ENCODE measurements at places on chromosomes 5 and 9.
A peak's percentile ranks its signal among the peaks of the same experiment; 100 is the strongest.

- no peak for DNase-seq
Observed at GRCh38 chr5:77437194-77437593, 54.9 kb downstream of the WDR41 start.

DNA sequence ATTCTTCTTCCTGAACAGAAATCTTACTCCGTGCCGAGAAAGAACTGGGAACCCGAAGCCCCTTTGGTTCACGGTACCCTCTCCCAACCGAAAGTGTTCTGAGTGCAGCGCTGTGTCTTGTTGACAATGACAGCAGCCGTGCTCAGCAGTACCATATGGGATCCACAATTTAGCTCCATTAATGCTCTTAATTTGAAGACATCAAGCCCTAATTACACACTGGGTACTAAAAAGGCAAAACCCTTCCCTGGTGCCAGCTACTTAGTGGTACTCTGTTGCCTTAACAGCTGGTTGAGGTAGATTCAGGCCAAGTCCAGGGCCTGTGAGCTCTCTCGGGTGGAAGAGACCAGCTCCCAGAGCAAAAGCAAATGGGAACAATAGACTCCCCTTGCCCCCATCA is 24.5 kb downstream of the DDX31 start:
- no peak for DNase-seq

DNA sequence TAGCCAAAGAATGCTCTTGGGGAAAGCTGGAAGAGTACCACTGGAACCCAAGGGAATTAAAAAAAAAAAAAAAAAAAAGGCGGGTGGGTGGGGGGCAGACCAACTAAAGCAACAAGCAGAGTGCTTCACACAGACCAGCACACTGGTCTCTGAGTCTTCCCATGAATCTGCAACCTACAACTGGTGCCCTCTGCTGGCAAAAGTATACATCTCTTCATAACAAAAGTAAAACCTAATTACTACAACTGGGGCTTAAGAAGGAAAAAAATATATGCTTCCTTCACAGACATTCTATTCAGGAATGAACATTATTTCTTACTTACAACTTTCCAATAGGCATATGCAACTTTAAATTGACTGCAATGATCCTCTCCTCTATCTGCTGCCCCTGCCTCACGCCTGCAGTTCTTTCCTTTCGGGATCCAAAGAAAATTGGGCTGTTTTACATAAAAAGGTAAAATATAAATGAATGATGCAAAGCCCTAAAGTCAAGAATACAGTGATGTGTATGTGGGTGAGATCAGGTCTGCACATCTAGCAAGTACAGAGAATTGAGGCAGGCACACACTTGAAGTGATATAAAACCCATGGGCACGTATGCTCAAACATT is 7.2 kb upstream of the KLHL3 start:
- no peak for DNase-seq

- DNase-seq, result peak; percentile 83
Observed at GRCh38 chr5:53023969-53024368, 34.8 kb downstream of the ITGA2 start.

GRCh38 chr5:179906795-179907555 is 722 bp downstream of the TBC1D9B start:
- no peak for DNase-seq

- no peak for DNase-seq
Observed at GRCh38 chr9:73595036-73595545, 443.4 kb downstream of the ANXA1 start.

- no peak for DNase-seq
Observed at GRCh38 chr5:40436535-40437237, 243.0 kb upstream of the PTGER4 start.

DNA sequence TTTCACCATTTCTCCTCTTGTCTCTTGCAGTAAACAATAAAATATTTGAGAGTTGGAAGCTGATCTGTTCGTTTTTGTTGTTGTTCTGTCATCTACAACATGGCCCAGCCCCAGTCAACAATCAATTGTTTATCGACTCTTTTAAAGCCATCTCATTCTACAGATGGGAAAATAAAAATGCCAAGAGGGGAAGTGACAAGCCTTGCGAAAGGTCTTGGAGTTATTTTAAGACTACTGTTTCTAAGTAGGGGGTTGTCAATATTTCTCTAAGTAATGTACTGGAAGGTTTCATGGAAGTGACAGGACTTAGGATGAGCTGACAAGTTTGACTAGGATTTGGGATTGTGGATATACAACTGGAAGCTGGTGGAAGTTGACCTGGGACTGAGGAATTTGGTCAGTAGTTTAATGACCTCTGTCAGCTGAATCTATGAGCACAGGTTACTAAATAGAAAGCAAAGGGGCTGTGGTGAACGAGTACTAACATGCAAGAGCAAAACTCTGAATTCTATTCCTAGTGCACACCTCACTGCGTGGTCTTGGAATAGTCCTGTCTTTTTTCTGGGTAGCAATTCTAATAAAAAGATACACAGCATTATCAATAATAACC is 57.5 kb upstream of the ADRB2 start:
- no peak for DNase-seq

DNA sequence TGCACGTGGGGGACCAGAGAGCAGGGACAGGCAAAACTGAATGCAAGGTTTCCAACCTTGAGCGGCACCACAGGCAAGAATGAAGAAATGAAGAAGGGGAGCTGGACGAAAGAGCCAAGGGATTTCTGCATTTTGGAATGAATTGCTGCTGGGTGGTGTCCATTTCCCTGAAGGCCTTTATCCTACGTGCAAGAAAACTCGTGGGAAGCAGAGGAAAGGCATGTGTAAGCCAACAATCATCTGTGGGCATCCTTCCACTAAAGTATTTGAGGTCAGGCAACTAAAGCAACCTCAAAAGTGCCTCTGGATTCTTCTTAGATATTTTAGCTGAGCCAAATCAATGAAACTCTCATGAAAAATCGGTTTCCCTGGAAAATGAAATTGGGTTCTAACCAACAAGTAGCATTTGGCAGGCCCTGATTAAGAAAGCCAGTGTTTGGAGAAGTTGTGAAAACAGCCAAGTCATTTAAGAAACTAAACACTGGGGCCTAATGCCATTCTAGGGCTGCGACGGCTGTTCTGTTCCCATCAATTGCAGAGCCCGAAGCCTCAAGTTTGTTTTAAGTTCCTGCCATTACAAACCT is 4.7 kb upstream of the TGFBI start:
- peak; percentile 65 for DNase-seq

- DNase-seq, result no peak
Observed at GRCh38 chr5:163565931-163566608, 60.7 kb downstream of the MAT2B start.

DNA sequence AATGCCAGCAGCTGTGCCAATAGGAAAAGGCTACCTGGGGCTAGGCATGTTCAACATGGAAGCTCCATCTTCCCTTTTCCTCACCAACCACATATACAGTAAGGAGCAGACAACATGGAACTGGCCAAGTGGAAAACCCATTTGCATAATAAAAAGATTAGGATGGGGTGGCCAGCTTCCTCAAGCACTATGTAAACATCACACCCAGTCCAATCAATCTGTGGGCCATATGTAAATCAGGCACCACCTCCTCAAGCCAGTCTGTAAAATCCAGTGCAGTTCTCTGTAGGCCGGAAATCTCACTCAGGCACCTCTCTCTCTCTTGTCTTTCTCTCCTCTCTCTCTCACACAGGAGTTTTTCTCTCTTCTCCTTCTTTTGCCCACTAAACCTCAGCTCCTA is 360.2 kb upstream of the GRIA1 start:
- no peak for DNase-seq

GRCh38 chr5:179244044-179244443 is 101.2 kb downstream of the ADAMTS2 start:
- no peak for DNase-seq

DNA sequence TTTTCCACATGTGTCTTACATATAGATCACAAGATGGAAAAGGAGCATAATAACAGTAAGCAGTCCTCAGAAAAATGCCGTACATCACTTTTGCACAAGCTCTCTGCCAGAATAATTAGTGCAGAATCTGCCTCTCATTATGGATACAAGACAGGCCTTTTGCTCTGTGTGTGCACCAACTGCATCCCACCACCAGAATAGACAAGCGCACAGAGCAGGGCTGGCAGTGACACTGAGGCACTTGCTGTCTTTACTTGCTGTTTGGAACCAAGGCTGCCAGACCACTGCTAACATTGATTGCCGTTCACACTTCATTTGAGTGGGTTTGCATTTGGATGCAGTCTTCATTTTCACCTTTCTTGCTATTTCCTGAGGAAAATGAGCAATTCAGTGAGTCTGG is 741.3 kb downstream of the TLE1 start:
- no peak for DNase-seq

- DNase-seq, result no peak
Observed at GRCh38 chr9:136119061-136119882, 597 bp upstream of the TMEM250 start.

DNA sequence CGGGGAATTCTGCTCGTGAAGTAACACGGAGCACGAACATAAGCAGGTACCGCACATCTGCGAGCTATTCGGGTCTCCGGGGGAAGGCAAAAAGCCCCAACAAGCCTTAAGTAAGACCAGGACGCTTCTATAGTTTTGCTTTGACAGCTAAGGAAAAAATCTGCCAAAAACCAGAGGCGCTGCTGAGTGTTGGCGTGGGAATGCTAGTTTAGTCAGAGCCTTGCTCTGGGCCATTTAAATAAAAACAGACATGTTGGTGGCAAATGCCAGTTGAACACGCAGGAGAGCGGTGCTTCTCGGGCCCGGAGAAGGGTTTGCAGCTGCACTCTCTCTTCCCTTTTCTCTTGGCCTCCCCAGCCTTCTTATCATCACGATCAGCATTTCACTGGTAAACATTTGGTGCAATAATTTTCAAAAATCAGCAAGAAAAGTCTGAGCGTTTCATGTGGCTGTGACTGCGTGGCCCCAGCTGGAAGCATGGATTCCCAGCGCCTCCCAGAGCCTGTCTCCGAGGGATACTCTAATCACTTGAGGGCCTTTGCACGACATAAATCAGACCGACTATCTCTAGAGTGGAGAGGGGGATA is 6.4 kb upstream of the NOTCH1 start:
- DNase-seq, result peak; percentile 35

- DNase-seq, result peak; percentile 83
Observed at GRCh38 chr9:72586388-72587130, 65.2 kb downstream of the TMC1 start.

DNA sequence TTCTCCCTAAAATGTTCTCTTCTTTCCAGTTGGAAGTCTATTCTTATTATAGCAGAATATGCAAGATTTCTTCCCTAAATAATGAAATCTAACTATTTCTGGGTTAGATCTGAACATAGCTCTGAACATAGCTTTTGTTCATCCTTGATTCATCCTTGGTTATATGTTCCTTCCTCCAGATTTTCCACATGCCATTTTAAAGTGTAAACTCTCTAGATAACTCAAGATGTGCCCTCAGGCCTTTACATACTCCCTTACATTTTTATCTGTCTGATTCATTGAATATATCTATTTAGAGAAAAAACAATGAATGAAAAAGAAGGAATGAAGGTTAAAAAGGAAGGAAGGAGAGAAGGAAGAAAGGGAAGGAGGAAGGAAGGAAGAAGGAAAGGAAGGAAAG is 100.9 kb downstream of the FBXO38 start:
- DNase-seq, result no peak
